ENCODE measurements at places on chromosomes 12 and 14.

DNA sequence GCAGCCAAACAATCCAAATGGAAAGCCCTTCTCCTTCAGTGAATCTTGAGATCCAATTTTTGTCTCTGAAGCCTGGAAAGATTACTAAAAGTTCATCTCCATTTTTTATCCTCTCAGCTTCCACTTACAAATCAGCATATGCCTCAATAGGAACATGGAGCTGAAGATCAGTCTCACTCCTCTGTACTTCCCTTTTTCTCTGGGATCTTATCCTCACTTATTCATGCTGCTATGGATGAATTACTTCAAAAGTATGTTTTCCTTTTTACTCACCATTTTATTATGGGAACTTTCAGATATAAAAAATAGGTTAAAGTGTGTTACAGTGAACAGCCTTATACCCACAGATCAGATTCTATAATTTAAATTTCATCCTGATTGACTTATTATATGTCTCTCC lies 14.4 kb upstream of the NTF3 start:
- no peak for DNase-seq

DNA sequence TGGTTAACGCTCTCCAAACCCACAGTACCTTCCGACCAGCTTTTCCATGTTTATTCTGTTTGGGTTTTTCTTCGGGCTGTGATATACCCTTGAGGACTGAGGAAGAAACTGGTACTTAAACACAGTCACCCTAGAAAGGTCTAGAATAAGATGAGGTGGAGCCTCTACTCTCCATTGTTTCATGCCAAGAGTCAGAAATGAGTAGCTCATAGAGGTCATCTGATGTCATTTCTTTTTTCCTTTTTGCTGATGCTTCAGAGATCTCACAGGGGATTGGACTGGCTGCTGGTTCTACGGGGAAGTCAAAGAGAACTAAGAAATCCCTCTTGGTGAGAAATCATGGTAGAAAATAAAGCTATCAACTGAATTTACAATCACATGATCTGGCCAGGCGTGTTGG lies 538.2 kb upstream of the TMEM132C start:
- no peak for DNase-seq

- DNase-seq = no peak
These were observed 85.0 kb downstream of the LGR5 start for GRCh38 chr12:71524626-71525025.

DNA sequence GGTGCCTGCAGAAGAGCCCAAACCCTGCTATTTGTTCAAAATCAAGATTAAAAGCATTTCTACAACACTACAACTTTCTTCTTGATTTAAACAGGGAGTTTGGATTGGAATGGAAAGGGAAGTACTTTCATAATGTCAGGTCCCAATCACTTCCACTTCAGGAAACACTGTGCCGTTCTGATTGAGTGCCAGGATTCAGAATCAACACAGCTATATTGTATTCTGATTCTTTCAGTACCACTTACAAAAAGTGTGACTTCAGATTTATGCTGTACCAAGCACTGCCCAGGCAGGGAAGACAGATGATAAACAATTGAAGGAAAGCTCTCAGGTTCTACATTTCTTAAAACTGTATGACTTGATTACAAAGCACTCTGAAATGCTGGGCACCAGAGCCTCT lies 3.2 kb downstream of the TDP1 start:
- DNase-seq = no peak

DNA sequence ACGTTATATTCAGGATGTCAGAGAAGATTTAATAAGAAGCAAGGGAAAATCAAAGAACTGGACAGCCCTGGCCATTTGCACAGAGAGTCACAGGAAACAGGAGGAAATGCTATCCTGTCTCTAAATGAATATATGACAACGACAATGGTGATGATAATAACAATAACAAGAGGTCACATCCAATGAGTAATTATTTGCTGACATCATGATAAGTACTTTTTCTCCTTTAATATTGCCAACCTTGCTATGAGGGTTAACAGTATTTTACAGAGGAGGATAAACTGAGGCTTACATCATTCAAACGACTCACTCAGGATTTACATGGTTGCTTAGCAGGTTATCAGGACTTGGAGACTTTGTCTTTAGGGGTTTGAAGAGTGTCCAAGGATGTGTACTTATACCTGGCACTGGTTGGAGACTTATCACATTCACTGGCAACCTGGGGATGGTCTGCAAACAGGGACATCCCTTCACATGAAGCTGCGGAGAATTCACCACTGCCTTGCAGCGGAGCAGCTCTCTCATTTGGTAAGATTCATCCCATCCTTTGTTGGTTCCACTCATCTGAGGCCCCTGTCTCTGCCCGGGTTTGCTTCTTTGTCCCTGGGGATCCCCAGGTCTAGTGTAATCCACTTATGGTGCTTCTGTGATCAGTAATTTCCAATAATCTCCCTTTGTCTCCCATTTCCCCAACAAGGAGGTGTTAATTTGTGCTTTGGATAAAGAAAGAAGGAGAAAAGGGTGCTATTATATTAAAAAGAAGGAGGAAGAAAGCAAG lies 637.8 kb downstream of the BCL11B start:
- no peak for DNase-seq

- no peak for DNase-seq
These were observed 34.8 kb downstream of the ASCL1 start for GRCh38 chr12:102992297-102992696.

GRCh38 chr14:22928237-22929103 lies 706 bp downstream of the PRMT5 start:
- no peak for DNase-seq

DNA sequence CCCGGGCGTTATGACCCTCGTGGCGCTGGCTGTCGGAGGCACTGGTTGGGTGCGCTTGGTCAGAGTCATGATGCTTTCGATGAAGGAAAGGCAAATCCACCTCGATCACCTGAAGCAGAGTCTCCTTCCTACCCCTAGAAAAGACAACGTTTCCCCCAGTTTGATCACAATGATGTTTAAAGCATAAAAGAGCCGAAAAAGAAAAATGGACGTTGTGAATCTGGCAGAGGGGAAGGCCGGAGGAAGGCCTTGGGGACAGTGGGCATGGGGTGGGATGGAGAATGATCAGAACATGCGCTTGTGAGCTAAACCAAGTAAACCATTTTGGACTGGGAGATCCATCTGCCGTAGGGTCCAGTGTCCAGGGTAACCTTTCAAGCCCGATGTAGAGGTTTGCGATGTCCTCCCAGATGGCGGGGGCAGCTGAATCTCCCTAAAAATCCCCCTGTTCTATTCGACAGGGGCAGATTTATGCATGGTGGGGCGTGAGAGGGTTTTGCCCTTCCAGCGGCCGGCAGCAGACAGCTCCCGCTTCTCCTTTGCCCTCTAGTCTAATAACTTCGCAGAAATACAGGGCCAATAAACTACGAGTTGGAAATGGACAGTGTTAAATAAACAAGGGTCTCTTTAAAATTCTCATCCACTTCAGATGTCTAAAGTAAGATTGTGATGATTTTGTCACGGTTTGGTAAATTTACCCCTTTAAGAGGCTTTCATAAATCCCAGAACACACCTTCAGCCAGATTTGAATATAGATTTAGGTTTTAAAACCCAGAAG lies 2.3 kb upstream of the OTX2 start:
- no peak for DNase-seq

- no peak for DNase-seq
These were observed 27.8 kb upstream of the PCNX1 start for GRCh38 chr14:70879448-70879847.
